ENCODE measurements at places on chromosomes 2 and 18.

DNA sequence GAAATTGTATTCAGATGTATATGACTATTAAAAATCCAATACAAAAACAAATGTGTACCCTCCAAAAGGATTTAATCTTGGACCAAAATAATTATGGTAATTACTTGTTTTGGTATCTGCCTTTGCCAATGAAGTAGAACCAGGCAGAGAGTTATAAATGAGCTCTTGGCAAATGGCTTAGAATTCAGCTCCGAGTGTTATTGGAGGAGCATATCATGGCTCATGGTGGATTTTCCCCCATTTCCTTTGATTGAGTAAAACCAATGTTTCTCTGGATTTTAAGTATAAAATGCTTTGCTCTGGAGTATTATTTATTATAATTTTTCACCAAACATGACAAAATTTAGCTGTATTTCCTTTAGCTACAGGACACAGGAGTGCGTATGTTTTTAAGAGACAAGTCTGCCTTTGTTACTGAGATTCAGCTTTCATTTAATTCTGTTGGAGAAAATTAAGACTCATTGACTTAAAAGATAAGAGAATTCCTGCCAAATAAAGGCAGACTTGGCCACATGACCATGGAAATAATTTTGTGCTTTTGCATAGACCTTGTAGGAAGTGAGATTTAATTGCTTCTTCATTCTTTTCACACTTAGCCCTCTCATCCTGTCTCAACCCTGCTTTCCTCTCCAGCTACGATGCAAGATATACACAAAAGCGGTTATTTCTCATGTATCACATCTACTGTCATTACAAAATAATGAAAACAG, 281.0 kb upstream of the SOX11 start:
- no peak for DNase-seq
- H3K27ac ChIP-seq, result no peak overlapping the region

DNA sequence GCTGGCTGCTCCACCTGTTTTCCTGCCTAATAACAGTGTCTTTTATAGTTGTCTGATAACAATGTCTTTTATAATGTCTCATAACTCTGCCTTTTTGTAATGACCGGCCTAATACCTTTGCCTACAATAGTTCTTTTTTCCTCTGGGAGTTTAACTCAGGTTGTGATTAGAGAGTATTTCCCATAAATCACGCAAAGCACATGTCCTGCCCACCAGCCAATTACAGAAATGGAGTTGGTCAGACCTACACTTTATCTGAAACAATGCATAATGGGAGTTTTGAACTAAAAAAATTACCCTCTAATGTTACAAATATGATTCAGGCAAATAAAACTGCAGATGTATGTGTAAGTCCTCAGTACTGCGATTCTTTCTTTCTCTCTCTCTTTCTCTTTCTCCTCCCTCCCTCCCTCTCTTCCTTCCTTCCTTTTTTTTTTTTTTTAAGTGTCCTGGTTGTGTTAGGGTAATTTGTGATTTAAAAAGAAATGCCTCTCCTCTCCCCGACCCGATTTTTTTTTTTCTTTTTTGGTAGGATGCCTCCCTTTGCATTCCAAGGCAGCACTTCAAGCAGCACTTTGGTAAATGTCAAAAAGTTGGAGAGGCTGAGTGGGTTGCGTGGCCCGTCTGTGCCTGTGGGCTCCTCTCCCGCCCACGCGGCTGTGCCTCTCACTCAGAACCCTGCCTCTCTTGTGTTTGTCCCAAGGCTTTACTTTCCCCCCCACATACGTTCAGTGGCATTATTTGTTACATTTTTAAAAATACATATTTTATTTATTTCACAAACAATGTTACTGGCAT, 147.3 kb downstream of the AGAP1 start:
- no peaks in the 10 kb centered on the region for H3K4me1 ChIP-seq
- H3K36me3 ChIP-seq, result no peaks in the 10 kb centered on the region
- DNase-seq, result no peak
- H3K4me3 ChIP-seq, result no peak overlapping the region
- H3K27ac ChIP-seq, result no peak overlapping the region

GRCh38 chr2:96551605-96552314, 15.2 kb downstream of the ARID5A start:
- peak overlapping the region; percentile 8 for H3K4me3 ChIP-seq
- peaks cover 38% of the 10 kb centered on the region for H3K4me1 ChIP-seq
- peak; percentile 49 for DNase-seq
- no peaks in the 10 kb centered on the region for H3K27me3 ChIP-seq
- H3K27ac ChIP-seq, result peak overlapping the region; percentile 88

DNA sequence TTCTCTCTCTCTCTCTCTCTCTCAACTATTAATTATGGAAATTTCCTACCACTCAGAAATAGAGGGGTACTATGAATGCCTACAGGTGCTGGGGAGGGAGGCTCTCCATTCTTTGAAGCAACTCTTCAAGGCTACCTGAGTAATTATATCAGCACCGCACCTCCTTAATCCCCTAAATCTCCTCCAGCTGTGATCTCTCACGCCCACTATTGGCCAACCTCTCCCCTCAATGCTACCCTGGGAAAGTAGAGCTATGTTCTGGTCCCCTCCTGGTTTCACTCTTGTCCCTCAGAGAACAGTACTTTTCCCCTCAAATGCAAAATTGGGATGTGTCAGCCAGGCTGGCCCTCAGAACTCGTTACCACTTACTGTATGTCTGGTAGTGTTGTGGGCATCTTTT, 1.6 kb downstream of the MOCOS start:
- no peak overlapping the region for H3K27ac ChIP-seq
- H3K4me1 ChIP-seq, result peaks cover 3% of the 10 kb centered on the region
- H3K36me3 ChIP-seq, result no peaks in the 10 kb centered on the region
- H3K27me3 ChIP-seq, result peaks cover 20% of the 10 kb centered on the region
- no peak for DNase-seq
- no peak overlapping the region for H3K4me3 ChIP-seq

GRCh38 chr2:106771811-106772210, 114.2 kb downstream of the ST6GAL2 start:
- no peaks in the 10 kb centered on the region for H3K4me1 ChIP-seq
- DNase-seq, result no peak
- no peak overlapping the region for H3K4me3 ChIP-seq
- H3K36me3 ChIP-seq, result no peaks in the 10 kb centered on the region
- peaks cover 12% of the 10 kb centered on the region for H3K27me3 ChIP-seq
- H3K27ac ChIP-seq, result no peak overlapping the region

DNA sequence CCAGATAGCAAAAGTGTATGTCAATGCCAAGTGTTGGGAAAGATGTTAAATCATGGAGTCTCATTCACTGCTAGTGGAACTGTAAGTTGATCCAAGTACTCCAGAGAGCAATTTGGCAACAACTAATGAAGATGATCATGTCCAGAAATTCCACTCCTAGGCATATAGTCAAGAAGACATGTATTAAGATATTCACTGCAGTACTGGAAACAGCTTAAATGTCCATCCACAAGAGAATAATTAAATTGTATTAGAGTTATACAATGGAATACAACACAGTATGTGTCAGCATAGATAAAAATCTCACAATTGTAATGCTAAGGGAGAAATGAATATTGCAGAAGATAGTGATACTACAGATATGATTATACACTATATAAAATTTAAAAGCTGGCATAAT, 15.2 kb upstream of the LBH start:
- no peaks in the 10 kb centered on the region for H3K36me3 ChIP-seq
- no peaks in the 10 kb centered on the region for H3K27me3 ChIP-seq
- peaks cover 12% of the 10 kb centered on the region for H3K4me1 ChIP-seq
- H3K27ac ChIP-seq, result no peak overlapping the region

DNA sequence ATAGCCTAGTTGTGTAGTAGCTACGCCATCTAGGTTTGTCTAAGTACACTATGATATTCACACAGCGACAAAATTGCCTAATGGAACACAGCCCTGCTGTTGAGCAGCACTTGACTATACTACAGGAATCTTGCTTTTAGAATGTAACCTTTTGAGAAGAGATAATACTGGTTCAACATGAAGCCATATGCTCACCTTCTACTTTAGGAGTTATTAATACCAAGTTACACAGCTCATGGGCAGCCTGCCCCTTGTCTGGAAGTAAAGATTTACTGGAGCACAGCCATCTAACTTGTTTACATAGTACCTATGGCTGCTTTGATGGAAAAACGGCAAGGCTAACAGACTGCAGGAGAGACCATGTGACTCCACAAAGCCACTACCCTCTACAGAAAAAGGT, 174.8 kb downstream of the DYM start:
- H3K27ac ChIP-seq, result no peak overlapping the region
- H3K27me3 ChIP-seq, result no peaks in the 10 kb centered on the region
- peaks cover 2% of the 10 kb centered on the region for H3K4me1 ChIP-seq
- no peak for DNase-seq
- peaks cover 19% of the 10 kb centered on the region for H3K36me3 ChIP-seq
- H3K4me3 ChIP-seq, result no peak overlapping the region

GRCh38 chr2:208983486-208983885, 440.4 kb upstream of the MAP2 start:
- H3K4me3 ChIP-seq, result no peak overlapping the region
- no peaks in the 10 kb centered on the region for H3K36me3 ChIP-seq
- DNase-seq, result no peak
- H3K27ac ChIP-seq, result no peak overlapping the region
- no peaks in the 10 kb centered on the region for H3K4me1 ChIP-seq
- no peaks in the 10 kb centered on the region for H3K27me3 ChIP-seq

- H3K27ac ChIP-seq, result peak overlapping the region; percentile 95
- H3K27me3 ChIP-seq, result no peaks in the 10 kb centered on the region
- peaks cover 42% of the 10 kb centered on the region for H3K4me1 ChIP-seq
- no peaks in the 10 kb centered on the region for H3K36me3 ChIP-seq
- DNase-seq, result peak; percentile 22
Observed at GRCh38 chr2:24490181-24490689, 819 bp upstream of the NCOA1 start.

DNA sequence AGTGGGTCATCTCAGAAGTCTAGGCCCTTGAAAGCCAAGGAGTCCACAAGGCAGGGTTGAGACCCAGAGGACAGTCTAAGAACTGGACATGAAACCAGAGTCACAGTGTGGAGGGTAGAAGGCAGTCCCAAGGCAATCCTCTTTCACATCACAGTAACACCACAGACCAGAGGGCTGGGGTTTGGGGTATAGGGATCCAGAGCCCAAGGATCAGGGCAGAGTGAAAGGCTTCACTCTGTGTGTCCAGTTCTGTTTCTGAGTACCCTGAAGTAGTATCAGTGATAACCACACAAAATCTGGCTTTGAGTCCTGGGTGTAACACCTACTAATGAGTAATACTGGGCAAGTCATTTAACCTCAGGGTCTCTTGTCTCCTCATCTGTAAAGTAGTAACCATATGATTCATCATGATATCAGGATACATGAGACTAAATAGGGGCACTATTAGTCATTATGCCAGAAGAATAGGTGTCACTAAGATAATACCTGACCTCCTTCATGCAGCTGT, 91.0 kb downstream of the ICA1L start:
- H3K4me3 ChIP-seq, result no peak overlapping the region
- H3K27ac ChIP-seq, result no peak overlapping the region
- peaks cover 21% of the 10 kb centered on the region for H3K36me3 ChIP-seq
- peaks cover 15% of the 10 kb centered on the region for H3K4me1 ChIP-seq

DNA sequence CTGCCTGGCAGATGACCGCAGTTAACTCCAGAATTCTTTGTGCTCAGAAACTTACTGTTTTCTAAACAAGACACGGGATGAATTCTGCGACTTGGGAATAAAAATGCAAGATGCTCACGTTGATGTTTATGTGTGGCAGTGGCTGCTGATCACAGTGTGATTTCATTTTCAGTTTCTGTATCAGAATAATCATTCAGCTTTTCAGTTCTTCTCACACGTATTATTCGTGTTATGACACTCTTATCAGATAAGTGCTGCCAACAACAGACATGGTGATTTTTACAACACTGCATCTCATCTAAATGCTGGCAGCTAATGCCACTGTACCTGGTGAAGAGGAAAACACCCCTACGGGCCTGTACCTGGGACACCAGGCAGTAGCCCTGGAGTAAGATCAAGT, 272.9 kb upstream of the REV1 start:
- H3K27ac ChIP-seq, result no peak overlapping the region
- H3K36me3 ChIP-seq, result no peaks in the 10 kb centered on the region
- H3K4me3 ChIP-seq, result no peak overlapping the region
- H3K4me1 ChIP-seq, result no peaks in the 10 kb centered on the region

DNA sequence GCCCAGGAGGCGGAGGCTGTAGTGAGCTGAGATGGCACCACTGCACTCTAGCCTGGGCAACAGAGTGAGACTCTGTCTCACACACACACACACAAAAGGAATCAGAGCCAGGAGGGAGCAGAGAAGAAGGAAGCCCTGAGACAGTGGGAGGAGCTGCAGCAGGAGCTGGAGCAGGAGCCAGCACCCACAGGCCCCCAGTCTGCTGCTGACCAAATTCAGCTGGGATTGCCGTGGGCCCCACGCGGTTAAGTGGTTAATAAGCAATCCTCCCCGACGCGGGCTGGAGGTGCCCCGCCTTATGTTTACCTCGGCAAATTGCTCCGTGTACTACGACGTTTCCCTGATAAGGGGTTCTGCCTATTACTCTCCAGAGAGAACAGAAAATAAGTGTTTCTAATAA, 265.3 kb downstream of the TWIST2 start:
- H3K27me3 ChIP-seq, result no peaks in the 10 kb centered on the region
- H3K36me3 ChIP-seq, result peaks cover 8% of the 10 kb centered on the region
- H3K4me3 ChIP-seq, result no peak overlapping the region
- no peak overlapping the region for H3K27ac ChIP-seq

DNA sequence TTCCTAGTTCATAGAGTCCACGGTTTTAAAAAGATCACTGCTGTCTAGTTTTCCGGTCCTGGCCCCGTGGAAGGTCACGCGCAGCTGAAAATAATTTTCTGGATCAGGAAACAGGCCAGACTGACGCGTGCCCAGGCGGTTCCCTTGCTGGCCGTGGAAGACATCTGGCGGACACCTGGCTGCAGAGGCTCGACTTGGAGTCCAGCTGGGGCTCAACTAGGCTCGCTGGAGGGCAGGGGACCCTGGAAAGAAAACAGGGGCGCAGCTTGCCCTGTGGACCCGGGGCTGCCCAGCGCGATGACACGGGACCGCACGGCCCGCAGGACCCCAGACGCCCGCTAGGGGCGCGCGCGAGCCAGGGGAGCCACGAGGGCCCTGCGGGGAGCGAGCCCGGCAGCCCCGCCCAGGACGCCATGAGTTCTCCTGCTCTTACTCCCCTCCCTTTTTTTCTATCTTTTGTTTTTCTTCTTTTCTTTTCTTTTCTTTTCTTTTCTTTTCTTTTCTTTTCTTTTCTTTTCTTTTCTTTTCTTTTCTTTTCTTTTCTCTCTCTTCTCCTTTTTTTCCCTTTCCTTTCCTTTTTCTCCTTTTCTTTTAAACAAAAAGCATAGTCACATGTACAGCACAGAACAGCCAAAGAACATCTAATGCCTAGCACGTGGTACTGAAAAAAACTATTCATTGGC, 43.2 kb upstream of the UBE2F start:
- peak overlapping the region; percentile 52 for H3K4me3 ChIP-seq
- no peak overlapping the region for H3K27ac ChIP-seq
- peaks cover 21% of the 10 kb centered on the region for H3K4me1 ChIP-seq

DNA sequence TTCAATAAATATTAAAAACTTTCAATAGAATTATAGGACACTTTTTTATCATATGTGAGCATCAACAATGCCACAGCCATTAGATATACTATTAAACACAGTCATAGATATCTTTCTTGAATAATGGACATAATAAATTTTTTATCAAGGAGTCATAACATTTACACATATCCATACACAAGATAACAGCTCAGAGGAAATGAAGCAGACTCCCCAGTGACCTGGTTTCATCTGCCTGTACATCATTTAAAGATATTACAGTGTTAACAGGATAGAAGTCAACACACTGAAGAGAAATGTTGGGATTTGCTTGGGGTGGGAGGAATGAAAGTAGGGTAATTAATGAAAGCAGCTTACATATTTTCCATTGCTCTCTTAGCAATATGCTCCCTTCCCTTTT, 5.1 kb downstream of the SCG2 start:
- no peak overlapping the region for H3K4me3 ChIP-seq
- no peak for DNase-seq
- H3K27ac ChIP-seq, result no peak overlapping the region
- peaks cover 1% of the 10 kb centered on the region for H3K4me1 ChIP-seq
